ENCODE measurements at places on chromosomes 12 and 14.

- no peak for DNase-seq
These were observed 26.7 kb downstream of the TOGARAM1 start for GRCh38 chr14:44988694-44989093.

DNA sequence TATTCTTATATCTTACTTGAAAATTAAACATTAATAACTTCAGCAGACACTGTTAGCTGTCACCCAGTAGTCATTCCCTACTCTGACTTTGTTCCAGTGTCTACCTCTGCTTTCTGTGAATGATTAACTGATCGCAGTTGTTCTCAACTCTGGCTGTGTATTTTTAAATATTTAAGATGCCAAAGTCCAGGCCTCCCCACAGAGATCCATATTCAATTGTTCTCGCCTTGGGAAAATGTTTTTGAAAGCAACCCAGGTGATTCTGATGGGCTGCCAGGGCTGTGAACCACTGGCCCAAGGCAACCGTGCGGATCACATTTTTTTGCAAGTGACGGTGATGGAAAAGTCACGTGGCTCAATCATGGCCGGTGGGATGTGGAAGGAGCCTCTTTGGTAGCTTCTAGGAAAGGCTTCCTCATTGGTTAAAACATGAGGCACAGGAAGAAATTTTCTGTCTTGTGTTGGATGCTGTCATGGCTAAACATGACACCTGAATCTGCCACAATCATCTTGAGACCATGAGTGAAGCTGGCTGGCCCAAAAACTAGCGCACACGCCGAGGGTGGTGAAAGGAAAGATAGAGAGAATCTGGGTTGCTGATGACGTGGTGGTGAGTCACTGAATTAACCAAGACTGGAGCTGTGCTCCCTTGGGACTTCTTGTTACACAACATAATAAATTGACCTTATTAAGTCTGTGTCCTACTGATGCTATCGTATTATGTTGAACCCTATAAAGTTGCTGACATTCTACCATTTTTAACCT is 37.2 kb downstream of the RDH12 start:
- no peak for DNase-seq

DNA sequence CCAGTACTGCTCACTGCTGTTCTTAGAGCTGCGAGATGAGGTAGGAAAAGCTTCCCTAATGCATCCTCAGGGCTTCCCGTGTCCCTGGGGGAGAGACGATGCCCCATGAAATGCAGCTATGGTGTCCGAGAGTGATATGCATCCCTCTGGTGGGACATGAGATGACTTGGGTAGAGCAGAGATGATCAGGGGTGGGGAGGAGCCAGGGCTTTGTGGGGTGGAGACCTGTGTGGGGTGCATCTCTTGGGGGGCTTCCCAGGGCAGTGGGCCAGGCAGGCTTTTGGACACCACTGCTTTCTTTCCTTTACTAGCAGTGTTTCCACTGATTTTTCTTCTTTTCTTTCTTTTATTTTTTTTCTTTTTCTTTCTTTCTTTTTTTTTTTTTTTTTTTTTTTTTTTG is 147.3 kb downstream of the ADGRD1 start:
- no peak for DNase-seq

DNA sequence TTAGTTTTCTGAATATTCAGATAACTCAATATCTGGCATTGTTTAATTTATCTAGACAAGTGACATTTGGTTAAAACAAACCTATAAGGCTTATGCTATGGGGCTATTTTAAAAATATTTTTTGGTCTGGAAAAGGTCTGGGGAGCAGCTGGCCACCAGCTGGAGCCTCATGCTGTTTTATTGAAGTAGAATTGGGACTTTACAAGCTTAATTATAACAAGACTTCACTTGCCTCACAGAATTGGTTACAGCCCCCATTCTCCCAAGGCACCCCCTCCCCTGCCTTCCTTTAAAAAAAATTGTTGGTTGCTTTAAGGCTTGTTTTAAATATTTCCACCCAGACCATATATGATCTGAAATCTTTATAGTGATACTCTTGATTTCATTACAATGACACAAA is 453.9 kb downstream of the ADAMTS20 start:
- DNase-seq, result no peak
